ENCODE measurements at places on chromosomes 5 and 9.

DNA sequence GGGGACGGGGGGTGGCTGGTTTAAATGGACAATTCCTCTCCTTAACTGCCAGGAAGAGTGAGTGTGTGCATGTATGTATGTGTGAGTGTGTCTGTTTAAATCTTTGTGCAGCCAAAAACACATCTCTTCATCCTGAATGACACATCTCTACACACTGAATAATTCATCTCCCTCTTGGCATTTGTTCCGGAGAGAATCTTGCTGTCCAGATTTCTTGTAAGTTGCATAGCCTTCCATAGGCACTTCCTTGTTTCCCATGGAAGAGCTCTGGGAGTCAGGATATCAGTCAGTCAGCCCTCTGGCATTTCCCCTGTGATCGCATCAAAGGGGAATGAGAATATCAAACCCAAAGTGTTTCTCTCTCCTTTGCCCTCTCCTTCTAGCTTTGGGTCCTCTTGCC is 74.7 kb downstream of the WWC1 start:
- DNase-seq = no peak

DNA sequence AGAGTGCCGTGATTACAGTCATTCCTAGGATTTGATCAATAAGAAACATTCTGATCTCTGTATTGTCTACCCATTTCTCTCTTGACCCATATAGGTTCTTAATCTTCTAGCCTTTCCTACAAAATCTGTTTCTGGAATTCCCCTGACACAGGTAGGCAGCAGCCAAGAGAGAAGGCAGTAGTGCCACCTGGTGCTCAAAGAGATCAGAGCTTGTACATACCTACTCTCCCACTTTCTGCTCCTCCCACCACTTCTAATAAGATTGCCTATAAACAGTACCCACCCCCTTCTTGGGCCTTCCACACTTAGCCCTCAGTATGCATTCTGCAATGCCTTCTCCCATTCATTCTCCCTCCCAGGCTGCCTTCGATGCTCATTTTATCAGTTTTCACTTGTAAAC is 117.4 kb upstream of the RORB start:
- DNase-seq = no peak

- no peak for DNase-seq
These were observed 50.2 kb downstream of the FAM114A2 start for GRCh38 chr5:153988510-153988909.

- DNase-seq = no peak
These were observed 92.0 kb upstream of the DNAH5 start for GRCh38 chr5:14036514-14036913.

DNA sequence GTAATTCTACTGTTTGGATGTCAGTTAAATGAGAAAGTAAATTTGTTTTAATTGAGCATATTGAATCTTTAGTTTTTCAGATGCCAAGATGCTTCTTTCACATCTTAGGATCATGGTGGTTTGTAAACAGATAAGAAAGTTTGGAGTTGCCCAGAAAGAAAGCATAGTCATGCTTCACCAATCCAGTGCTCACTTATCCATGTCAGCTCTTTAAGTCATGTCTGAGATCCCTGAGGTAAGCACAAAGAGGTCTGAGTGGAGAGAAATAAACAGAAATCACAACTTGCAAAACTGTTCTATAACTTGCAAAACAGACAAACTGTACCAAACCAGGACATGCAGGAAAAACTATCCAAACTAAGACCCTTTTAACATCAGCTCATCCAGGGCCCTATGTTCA is 87.7 kb downstream of the OSTF1 start:
- DNase-seq = no peak

DNA sequence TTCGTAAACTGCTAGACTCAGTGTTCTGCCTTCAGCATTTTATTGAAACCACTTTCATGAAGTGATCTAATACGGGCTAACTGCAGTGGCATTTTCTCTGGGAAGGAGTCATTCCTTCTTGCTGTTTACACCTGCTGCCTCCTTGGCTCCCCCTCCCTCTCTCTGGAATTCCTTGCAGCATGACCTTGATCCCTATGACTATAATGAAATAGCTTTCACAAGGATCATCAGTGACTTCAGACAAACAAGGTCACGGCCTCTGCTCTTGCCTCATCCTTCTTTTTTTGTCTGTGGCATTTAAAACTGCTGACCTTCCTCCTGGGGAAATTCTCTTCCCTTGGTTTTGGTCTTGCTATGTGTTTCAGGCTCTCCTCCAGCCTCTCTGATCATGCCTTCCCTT is 90.2 kb downstream of the ZNF462 start:
- DNase-seq = no peak

- no peak for DNase-seq
These were observed 74.3 kb downstream of the EPB41L4B start for GRCh38 chr9:109246533-109246932.

DNA sequence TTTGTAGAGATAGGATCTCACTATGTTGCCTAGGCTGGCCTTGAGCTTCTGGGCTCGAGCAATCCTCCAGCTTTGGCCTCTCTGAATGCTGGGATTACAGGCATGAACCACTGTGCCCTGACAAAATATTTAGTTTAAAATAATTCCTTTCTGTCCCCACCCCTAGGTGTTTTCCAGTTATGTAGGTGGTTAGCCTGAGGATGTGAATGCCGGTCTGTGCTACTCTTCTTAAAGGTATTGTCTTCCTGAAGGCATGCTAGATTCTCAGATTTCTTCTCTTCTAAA is 56.7 kb upstream of the BASP1 start:
- DNase-seq = no peak

Measured in NCI-H187 (cell line).